ENCODE measurements at places on chromosomes 12 and 14. TPM values are rescaled to one million over a fixed set of nuclear protein-coding genes. Genes with fewer than 3 reads are reported as not detected.

DNA sequence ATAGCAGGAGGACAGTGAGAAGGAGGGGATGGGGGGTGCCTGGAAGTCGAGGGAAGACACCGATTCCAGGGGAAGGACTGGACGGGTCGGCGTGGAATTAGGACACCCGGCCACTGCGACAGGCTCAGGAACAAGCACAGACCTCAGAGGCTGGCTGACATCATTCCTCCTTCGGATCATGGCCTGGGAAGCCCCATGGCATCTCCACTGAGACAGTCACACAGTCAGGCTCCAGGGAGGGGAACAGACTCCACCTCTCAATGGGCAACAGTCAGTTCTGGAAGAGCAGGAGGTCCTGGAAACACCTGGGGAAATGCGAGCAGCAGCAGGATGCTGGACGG, 67.9 kb upstream of the FBRSL1 start:
- DNase-seq, result no peak

DNA sequence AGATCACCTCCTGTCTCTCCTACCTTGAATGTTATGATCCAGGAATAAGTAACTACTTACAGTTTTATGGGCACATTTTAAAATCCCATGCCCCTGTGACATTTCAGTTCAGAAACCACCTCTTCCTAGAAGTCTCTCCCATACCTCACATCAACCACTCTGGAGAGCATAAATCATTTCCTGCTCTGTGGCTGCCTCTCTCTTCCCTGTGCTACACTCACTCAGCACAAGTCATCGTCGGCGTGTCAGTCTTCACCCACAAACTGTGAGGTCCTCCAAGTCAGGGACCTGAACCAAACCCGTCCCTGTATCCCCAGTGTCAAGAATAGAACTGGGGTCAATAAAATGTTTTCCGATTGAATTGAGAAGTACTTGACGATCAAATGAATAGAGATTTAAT, 863.3 kb downstream of the BCL11B start:
- DNase-seq, result no peak

DNA sequence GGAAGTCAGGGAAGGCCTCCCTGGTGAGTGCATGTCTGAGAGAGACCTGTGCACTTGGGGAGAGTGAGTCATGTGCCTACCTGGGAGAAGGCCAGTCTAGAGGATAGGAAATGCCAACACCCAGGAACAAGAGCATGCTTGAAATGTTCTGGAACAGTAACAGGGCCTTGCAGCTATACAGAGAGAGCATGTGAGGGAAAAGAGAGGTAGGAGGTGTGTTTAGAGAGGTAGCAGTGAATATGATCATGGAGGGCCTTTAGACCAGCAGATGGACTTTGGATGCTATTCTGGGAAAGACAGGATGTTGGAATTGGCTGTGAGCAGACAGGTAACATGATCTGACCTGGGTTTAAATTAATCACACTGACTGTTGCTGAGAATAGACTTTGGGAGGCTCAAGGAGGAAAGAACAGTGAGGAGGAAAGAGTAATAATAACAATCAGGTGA, 1143.6 kb downstream of the FLRT2 start:
- no peak for DNase-seq

DNA sequence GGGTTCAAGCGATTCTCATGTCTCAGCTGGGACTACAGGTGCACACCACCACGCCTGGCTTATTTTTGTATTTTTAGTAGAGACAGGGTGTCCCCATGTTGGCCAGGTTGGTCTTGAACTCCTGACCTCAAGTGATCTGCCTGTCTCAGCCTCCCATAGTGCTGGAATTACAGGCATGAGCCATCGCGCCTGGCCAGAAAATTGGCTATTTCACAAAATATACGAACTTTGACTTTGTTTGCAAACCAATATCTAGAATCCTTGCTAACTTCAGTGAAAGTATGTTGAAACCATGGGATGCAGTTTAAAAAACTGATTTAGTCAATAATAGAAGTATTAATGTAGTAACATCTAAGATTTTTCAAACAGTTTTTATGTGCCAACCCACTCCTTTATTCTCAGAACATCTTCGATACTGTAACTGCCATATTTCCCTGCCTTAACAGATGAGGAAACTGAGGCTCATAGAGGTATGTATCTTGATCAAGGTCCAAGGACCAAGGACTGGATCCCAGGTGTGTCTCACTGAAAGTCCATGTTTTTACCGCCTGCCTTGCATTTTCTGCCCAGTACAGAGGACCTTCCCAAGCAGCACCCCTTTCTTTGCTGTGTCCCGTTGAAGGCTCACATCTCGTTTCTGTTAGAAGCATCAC, 54.5 kb downstream of the SMOC1 start:
- DNase-seq, result no peak

- DNase-seq, result no peak
These were observed at the start of gene CHGA for GRCh38 chr14:92922883-92923743. Gene CHGA (plus strand): TSS chr14:92923150. CDS start chr14:92923360, 210 bp downstream.

GRCh38 chr12:128970941-128971340, 117.7 kb downstream of the GLT1D1 start:
- DNase-seq, result no peak

DNA sequence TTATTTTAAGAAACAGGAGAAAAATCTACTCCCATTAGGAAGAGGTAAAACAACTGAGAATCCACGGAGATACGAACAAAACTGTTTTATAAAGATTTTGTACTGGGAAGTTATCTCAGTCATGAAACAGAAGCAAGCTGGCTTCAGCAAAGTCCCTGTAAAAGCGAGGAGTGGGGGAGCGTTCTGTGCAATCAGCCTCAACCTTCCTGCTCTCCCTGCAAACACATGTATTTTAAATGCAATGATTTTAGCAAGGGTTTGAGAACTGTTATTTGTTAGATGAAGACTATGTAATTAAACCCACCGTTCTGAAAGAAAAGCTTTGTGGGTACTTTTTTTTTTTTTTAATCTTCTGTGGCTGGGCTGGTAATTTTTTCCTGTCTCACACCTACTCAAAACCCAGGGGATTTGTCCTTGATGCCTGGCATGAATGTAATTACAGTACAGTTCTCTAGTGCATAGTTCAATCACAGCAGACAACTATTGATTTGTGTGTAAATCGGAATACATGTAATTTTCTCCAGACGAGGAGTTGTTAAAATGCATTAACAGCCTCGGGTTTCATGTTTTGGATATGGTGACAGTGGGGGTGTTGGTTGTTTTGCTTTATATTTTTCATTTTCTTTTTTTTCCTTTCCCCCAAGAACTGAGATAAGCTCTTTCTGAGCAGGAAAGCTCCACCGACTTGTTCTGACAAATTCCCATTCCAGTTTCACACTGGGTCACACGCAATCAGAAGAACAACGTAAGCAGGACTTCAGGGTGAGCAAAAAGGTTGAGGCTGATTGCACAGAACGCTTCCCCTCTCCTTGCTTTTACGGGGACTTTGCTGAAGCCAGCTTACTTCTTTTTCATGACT, 153.6 kb downstream of the PHLDA1 start:
- no peak for DNase-seq

DNA sequence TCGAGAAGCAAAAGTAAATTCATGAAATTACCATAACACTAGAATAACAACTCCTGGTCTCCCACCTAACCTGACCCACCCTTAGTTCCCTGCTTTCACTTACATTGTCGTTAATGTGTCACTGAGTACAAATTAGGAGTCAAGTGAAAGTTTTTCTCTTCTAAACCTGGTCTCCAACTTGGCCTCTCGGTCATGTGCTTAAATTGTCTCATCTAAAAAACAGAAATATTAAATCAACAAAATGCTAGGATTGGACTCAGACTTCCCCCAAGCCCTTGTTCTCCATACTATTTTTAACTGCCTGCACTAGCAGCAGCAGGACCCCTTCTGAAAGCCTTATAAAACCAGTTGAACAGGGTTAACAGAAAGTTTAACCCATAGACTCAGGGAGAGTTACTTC, 1.8 kb upstream of the BTG1 start:
- DNase-seq, result no peak

- DNase-seq, result no peak
These were observed 4.8 kb downstream of the CKB start for GRCh38 chr14:103517721-103518421.

DNA sequence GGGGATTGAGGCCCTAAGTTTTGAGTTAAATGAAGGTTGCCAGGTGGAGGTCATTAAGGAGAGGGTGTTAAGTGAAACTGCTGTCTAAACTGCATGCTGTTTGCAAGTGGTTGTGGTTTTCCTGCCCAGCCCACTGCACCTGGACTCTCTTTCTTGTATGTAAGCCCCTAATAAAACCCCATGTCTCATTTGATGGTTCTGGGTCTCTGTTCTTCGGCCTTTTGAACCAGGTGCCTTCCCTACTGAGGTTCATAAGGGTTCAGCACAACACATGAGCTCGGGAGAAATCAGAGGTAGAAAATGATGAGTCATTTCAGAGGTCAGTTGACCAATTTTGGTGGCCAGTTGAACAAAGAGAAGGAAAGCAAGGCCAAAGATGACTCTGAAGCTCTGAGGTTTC, 382.5 kb downstream of the RPS29 start:
- DNase-seq, result no peak

- DNase-seq, result no peak
These were observed 3.8 kb downstream of the PLEKHG7 start for GRCh38 chr12:92706594-92706993.

DNA sequence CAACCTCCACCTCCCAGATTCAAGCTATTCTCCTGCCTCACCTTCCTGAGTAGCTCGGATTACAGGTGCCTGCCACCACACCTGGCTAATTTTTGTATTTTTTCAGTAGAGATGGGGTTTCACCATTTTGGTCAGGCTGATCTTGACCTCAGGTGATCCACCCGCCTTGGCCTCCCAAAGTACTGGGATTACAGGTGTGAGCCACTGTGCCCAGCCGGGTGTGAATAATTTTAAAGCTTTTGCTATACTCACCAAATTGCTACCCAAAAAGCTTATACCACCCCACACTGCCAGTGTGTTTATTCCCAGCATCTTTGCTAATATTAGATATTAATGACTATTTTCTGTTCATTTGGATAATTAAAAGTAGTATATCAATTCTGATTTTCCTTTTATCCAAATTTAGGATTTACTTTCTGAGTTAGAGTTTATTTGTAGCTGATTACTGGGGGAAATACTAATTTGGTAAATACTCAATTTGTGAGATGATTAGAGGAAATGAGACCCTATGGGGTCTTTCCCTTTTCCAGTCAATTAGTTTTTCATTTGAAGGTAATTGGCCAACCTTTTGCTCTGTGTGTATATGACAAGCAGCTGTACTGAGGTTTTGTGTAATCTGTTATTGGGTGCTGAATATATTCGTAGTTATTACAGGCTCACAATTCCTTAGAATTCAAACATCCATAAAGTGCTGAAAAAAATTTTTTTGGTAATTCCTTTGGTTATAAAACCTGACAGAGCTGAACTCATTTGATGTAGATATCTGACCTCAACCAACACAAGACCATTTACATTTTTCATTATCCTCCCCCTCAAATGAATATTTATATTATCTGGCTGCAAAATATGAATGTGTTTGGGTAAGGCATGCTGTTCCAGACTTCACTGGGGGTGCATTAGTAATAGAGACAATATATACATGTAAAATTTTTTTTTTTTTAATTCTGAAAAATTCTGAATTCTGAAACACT, 73.6 kb downstream of the ANO6 start:
- DNase-seq, result no peak

- no peak for DNase-seq
These were observed 377.1 kb upstream of the RGS6 start for GRCh38 chr14:71554959-71555612.

- DNase-seq, result no peak
These were observed 23.0 kb downstream of the ZFHX2 start for GRCh38 chr14:23528555-23528954.

- no peak for DNase-seq
These were observed 203.6 kb downstream of the GXYLT1 start for GRCh38 chr12:41941079-41941478.

DNA sequence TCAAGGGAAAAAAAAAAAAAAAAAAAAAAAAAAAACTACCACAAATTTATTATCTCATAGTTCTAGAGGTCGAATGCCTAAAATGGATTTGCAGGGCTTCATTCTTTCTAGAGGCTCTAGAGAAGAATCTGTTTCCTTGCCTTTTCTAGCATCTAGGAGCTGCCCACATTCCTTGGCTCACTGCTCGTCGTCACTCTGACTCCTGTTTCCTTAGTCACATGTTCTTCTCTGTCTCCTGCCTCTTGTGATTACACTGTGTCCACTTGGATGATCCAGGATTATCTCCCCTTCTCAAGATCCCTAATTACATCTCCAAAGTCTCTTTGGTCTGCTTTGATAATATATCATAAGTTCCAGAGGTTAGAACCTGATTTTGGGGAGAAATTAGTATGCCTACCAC, 88.7 kb downstream of the HECTD1 start:
- DNase-seq, result no peak

DNA sequence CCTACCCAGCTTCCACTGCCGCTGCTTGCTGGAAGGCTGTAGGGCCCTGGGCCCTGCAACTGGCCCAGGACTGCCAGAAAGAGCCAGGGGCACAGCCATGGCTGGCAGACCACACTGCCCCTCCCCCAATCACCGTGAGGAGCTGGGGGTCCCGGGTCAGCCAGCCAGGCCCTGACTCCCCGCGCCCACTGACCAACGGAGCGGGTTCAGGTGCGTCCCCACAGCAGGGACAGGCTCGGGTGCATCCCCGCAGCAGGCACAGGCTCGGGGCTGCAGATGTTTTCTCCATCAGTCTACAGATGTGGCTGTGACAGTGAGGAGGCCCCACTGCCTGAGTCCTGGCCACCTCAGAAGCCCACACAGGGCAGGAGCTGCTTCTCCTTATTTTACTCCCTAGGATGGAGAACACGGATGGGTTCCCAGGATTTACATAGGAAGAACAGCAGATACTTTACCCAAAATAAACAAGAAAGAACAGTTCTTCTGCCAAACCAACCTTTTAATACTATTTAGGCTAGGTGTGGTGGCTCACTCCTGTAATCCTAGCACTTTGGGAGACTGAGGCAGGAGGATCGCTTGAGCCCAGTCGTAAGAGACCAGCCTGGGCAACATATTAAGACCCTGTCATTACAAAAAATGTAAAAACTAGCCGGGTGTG, 61.1 kb downstream of the TESC start:
- no peak for DNase-seq

GRCh38 chr14:104680056-104680805, 9.2 kb upstream of the INF2 start:
- no peak for DNase-seq

RNF212B gene
- not detected for total RNA-seq

CLEC2A gene
- total RNA-seq, result not detected

TMEM30B gene
- 26.5 TPM for total RNA-seq

AKAP5 gene
- total RNA-seq, result not detected

ALDH1L2 gene
- 4.9 TPM for total RNA-seq

E2F7 gene
- total RNA-seq, result 6.6 TPM

SYNDIG1L gene
- 0.19 TPM for total RNA-seq

LRCOL1 gene
- total RNA-seq, result 1.5 TPM

COL2A1 gene
- total RNA-seq, result not detected

KCNC2 gene
- not detected for total RNA-seq
